Sigmoid colon (tissue), 7 donors: ENCODE measurements at places on chromosomes 12 and 14. TPM values are rescaled to one million over a fixed set of nuclear protein-coding genes. Genes with fewer than 3 reads are reported as not detected.

GRCh38 chr12:73902260-73902659 lies 635.4 kb upstream of the ATXN7L3B start:
- no peak for DNase-seq

DNA sequence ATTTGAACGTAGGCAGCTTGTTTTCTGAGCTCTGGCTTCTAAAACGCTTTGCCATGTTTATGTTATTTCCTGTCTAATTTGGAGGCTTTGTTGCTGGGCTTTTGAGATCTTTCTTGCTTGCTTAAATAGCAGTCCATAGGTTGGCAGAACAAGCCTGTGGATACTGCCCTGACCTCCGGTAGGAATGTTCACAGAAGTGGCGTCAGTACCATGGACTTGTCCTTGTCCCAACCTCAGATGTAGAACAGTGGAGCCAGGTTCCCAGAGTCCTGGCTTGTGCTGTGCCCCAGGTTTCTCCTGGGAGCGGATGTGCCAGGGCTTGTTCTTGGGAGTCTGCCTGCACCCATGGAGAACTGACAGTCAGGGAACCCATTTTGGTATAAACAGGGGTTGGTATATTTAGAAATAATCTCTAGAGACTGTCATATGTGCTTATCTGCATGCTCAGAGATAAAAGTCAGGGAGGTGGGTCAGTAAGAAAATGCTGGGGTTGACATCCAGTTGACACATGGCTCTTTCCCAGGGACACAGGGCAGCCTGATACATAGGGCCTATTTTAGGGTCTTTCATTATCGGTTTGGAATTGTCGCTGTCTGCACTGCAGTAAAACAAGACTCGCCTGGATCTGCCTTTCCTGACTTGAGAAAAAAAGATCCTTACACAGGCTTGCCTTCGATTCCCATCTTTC lies 22.9 kb downstream of the CACNA1C start:
- DNase-seq = peak; percentile 87

Gene FLRT2
- 3.0 TPM for total RNA-seq

Gene ASCL1
- 0.55 TPM for total RNA-seq

GRCh38 chr12:27999521-27999920 lies 27.0 kb upstream of the PTHLH start:
- no peak for DNase-seq

DNA sequence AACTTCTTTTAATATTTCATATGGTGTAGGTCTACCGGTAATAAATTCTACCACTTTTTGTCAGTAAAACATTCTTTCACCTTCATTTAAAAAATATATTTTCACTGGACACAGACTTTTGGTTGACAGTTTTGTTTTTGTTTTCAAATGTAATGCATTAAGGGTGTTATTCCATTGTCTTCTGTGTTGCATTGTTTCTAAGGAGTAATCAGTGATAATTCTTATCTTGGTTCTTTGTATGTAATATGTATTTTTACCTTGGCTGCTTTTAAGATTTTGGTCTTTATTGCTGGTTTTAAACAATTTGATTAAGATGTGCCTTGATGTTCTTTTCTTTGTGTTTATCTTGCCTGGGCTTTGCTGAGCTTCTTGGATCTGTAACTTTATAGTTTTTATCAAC lies 4.1 kb downstream of the MAP1LC3B2 start:
- DNase-seq = no peak

DNA sequence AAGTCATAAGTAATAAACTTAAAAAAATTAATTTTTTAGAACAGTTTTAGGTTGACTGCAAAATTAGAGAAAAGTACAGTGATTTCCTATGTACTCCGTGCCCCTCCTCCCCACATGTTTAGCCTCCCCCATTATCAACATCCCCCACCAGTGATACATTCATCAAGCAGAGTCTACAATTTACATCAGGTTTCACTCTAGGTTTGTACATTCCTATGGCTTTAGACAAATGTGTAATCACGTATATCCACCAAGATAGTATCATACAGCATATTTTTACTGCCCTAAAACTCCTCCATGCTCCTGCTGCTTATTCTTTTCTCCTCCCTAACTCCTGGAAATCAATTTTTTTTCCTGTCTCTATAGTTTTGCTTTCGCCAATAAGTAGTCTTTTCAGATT lies 438.7 kb downstream of the LRFN5 start:
- DNase-seq = no peak

GRCh38 chr14:101561145-101561896 lies at the start of gene DIO3:
Gene DIO3, plus strand, starts transcription at chr14:101561495.
- no peak for DNase-seq

DNA sequence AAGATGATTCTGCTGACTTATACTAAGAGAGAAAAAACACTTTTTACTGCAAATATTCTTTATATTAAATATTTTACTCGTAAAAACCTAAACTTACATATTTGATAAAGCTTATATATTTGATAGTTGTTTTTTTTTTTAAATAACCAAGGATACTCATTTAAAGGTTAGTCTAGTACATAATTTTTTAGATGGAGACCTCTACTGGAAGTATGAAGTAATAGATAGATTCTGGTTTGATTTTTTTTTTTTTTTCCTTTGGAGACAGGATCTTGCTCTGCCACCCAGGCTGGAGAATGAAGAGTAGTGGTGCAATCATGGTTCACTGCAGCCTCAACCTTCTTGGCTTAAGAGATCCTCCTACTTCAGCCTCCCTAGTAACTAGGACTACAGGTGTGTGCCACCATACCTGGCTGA lies 16.4 kb downstream of the ARID2 start:
- DNase-seq = no peak
